Cortex of kidney (tissue), 1 donor: ENCODE measurements at places on chromosomes 4 and X.
A peak's percentile ranks its signal among the peaks of the same experiment; 100 is the strongest.

DNA sequence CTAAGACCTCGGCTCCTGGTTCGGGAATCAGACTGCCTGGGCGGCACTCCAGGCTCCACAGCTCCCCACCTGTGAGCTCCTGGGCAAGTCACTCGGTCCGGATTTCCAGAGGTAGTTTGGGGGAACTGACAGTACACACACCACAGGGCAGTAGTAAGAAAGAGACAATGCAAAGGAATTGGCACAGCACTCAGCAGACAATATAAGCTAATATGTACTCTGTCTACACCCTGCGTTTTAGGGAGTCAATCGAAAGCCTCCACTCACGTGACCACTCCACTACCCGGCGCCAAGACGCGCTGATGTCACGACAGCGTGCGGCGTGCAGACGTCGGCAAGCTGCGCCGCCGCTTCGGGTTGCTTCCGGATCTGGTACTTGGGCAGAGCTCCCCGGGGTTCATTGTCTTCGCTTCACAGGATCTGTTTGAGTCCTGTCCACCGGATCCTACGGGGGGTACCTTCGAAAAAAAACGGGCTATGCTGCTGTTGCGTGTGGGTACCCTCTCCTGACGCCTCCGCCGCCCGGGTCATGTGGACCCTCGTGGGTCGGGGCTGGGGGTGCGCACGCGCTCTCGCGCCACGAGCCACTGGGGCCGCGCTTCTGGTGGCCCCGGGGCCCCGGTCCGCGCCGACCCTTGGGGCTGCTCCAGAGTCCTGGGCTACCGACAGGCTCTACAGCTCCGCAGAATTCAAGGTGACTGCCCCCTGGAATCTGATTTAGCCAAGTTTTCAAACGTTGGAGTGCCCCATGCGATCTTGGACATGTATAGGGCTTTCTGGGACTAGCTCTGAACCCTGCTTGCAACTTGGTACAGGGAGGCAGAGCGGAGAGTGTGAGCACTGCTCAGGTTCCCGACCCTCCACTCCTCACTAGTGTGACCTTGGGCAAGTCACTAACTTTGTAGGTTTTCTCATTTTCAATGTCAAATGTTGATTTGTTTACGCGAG, at the start of gene GUF1:
Gene GUF1, plus strand, starts transcription at position 327 of the 948 bp plus-strand sequence. Its CDS starts 203 bp downstream, at position 530.
- DNase-seq, result peak; percentile 65

- no peak for DNase-seq
These were observed 38.8 kb upstream of the STIM2 start for GRCh38 chr4:26821677-26822503.

DNA sequence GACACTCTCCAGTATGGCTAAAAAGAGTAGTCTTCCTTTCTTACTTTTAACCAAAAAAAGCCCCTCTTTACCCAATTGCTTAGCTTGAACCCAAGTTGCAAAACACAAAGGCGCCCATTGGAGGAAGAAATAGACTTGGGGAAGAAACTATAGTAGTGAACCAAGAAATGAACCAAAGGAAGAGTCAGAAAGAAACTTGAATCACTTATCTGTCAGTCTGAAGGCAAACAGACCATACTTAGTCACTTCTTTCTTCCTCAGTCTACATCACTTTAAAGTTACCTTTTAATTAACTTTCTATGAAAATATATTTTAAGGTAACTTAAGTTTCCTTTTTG, 161.4 kb upstream of the GIMD1 start:
- DNase-seq, result no peak

- no peak for DNase-seq
These were observed 74.6 kb upstream of the NWD2 start for GRCh38 chr4:37169956-37170355.

DNA sequence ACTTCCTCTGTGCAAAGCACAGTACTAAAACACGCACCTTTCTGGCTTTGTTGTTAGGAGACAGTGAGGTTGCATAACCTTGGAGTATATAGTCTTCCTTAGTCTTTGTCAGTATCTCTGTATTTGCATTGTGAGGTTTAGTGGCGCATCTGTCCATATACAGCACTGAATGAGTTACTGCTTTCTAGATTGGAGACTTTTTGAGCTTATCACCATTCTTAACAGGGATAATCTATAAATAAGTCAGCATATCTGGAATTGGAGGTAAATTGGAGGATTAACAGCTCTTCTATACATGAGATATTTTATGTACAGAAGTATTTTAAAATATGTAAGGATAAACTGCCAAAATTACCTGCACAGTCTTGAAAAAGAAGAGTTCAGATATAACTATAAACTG, 4.3 kb downstream of the FHDC1 start:
- DNase-seq, result no peak

DNA sequence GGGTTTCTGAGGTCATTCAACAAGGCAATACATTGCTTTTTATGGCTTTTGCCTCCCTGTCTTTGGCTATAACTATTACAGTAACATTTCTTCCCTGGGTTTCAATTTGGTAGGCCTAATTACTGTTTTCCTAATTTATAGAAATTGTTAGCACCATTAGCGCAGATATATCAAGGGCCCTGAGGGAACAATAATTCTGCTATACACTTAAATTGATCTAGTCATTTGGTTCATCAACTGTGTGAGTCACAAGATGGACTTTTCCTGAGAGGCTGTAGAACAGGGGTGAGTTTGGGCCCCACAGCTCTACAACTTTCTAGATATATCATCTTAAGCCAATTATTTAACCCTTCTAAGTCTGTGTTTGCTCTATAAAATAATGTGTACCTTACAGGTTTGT, 107.9 kb downstream of the COMMD8 start:
- no peak for DNase-seq

GRCh38 chrX:120302434-120302833, 8.8 kb downstream of the TMEM255A start:
- DNase-seq, result no peak

DNA sequence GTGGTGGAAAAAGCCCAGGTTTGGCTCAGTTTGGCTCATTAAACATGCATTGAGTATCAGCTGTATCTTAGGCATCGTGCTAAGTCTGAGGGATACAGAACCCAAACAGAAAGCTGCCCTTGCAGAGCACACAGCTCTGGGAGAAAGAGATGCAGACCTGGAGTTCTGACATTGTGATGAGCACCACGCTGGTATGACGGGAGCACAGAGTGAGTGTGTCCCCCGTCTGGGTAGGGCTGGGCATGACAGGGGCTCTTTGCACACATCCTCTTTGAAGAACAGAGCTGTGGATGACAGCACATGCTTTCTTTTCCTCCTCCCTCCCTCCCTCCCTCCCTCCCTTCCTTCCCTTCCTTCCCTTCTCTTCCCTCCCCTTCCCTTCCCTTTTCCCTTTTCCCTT, 52.2 kb downstream of the CLCN4 start:
- DNase-seq, result no peak

DNA sequence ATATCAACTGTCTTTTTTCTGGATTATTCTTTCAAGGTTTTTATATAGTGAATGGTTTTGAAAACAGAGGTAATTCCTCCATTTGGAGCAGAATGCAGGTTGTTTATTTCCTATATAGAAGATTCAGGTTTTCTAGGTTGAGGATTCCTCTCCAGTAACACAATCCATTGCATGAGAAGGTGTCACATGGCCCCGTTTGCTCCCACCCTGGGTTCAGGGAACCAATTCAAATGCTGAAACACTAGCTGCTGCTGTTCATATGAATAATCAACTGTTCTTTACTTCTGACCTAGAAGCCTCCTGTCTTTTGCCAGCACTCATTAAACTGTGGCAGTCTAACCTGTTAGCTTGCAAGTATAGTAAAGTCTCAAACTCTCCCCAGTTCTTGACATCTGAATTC, 1316.9 kb upstream of the TENM3 start:
- DNase-seq, result no peak

GRCh38 chrX:56833626-56834025, 104.6 kb downstream of the NBDY start:
- no peak for DNase-seq

DNA sequence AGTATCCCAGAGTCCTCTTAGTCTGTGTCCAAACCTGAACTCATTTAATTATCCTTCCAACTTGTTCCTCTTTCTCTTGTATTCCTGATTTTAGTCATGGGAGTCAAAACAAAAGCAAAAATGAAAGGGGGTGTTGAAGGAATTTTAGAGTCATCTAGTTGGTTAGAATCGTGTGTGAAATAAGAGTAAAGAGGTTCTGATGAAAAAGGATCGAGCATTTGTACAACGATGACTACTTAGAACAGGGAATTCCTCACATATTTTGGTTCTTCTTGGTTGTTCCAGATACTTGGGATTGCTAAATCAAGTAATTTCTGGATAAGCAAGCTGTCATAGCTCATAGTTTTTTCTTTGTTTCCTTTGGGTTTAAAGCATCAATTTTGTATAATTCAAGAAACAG, 194.4 kb downstream of the BCOR start:
- DNase-seq, result no peak

- DNase-seq, result no peak
These were observed 136.8 kb upstream of the RAPGEF2 start for GRCh38 chr4:158966091-158966490.

- DNase-seq, result no peak
These were observed 659.9 kb upstream of the AGA start for GRCh38 chr4:178102139-178102538.

- no peak for DNase-seq
These were observed 165.0 kb downstream of the RAPGEF2 start for GRCh38 chr4:159267869-159268285.

GRCh38 chr4:57039345-57039744, 60.6 kb downstream of the POLR2B start:
- DNase-seq, result no peak

DNA sequence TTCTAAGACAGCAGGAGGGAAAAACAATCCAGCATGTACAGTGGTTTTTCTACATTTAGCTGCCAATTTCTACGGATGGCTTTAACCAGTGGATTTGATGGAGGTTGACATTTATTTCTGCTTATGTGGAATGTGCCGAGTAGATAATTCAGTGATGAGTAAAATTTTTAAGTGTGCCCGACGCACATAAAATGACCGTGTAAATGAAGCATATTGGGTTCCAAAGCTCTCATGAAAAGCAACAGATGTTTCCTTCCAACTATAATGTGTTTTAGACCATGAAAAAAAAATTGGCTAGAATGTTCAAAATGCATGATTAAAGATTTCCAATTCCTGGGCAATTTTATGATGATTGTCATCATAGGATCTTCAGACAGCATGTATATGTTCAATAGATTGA, 14.1 kb downstream of the INPP4B start:
- DNase-seq, result no peak

- no peak for DNase-seq
These were observed 268.5 kb upstream of the LDB2 start for GRCh38 chr4:17166954-17167353.

DNA sequence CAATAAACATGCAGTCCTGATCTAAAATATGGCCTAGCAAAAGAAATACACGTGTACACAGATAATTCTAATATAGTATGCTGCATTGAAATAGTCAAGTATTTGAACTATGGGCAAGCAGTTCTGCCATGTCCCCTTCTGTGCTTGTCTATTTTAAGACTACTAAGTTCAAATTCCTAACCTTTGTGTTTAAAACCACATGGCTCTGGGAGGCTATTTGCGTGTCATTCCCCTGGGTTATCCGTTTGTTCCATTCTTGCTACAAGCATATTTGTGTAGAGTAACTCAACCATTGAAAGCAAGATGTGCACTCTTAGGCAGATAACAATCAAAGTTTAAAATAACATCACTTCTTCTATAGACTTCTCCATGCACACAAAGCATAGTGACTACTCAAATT, 25.4 kb upstream of the TBC1D1 start:
- no peak for DNase-seq

- DNase-seq, result no peak
These were observed 149.4 kb upstream of the KLF3 start for GRCh38 chr4:38514465-38515146.
